ENCODE measurements at places on chromosomes 7 and 10. TPM values are rescaled to one million over a fixed set of nuclear protein-coding genes. Genes with fewer than 3 reads are reported as not detected.

DNA sequence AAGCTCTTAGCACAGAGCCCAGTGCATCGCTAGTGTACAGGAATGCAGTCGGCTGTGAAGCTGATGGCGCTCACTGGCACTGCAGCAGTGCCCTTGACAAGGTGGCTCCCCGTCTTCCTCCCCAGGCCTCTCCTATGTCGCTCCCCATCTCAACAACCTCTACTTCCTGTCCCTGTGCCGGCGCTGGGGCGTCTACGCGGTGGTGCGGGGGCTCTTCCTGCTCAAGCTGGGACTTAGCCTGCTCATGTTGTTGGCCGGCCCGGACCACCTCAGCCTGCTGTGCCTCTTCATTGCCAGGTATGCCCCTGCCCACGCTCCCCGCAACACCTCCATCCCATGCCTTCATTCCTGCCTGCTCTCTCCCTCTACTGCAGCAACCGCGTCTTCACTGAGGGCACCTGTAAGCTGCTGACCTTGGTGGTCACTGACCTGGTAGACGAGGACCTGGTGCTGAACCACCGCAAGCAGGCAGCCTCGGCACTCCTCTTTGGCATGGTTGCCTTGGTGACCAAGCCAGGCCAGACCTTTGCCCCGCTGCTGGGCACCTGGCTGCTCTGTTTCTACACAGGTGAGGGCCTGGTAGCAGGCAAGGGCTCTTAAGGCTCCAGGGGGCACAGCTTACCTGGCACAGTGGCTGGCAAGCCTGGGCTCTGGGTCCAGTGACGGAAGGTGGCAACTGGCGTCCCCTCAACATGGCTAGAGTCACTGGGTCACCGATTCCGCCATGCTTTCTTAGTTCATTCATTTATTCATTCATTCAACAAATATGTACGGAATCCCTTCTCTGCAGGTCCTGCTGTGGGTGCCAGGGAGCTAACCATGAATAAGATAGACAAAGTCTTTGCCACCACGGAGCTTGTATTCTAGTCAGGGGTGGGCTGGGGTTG is 22.3 kb upstream of the C10orf95 start:
- H3K4me1 ChIP-seq, result no peaks in the 10 kb centered on the region
- H3K36me3 ChIP-seq, result no peaks in the 10 kb centered on the region
- H3K27me3 ChIP-seq, result no peaks in the 10 kb centered on the region
- no peak overlapping the region for H3K27ac ChIP-seq
- H3K4me3 ChIP-seq, result no peak overlapping the region
- no peak for DNase-seq

PTF1A gene
- not detected for total RNA-seq

DNA sequence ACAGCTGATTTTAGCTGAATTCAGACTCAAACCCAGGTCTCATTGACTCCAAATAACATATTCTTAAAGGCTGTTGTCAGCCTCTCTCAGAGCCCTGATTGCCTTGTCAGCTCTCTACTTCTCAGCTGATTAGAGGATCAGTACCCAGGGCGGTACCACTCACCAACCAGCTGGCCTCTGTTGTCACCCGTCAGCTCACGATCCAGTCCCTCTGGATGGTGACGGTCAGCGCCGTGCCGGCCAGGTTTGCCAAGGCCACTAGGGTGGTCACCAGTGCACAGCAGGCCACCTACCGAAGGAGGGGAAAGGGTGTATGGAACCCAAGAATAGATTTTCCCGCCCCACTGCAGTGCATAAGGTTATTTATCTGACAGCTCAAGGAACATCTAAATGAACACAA is 52.3 kb upstream of the TOMM7 start:
- no peak overlapping the region for H3K4me3 ChIP-seq
- no peak for DNase-seq
- H3K27ac ChIP-seq, result no peak overlapping the region
- no peaks in the 10 kb centered on the region for H3K36me3 ChIP-seq
- no peaks in the 10 kb centered on the region for H3K27me3 ChIP-seq
- no peaks in the 10 kb centered on the region for H3K4me1 ChIP-seq

DNA sequence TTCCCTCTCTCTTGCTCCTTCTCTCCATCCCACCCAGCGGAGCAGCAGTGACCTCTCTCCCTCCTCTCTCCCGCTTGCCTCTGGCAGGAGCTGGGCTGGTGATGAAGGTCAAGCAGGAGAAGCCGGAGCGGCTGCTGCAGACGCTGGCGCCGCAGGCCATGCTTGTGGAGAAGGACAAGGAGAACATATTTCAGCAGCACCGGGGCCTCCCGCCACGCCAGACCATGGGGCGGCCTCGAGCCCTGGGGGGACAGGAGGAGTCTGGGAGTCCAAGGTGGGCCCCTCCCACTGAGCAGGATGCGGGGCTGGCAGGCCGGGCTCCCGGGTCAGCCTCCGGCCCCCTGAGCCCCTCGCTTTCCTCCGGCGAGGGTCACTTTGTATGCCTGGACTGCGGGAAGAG is 17.3 kb downstream of the ZNF775 start:
- H3K27ac ChIP-seq, result no peak overlapping the region
- no peak overlapping the region for H3K4me3 ChIP-seq
- H3K36me3 ChIP-seq, result no peaks in the 10 kb centered on the region
- no peak for DNase-seq

DNA sequence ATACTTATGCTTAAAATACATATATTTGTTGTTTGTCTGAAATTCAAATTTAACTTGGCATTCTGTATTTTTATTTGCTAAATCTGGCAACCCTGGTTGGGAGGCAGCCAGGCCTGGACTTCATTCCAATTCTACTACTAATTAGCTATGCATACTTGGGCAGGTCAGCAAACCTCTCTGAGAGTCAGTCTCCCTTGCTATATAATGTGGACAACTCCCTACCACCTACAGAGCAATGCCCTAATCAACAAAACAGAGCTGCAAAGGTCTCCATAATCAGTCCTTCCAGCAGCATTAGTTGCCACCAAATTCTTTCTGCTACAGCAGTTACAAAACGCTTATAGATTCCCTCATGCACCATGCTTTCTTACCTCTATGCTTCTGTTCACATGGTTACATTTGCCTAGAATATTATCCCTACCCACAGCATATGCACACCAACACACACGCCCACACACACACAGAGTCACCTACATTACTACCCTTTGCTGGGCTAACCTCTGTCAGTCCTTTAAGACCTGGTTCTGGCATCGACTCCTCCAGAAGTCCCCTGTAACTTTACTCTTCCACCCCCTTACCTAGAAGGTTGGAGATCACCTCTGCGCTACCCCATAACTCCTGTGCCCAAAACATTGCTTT is 188.7 kb downstream of the FGFR2 start:
- H3K4me1 ChIP-seq, result no peaks in the 10 kb centered on the region
- no peaks in the 10 kb centered on the region for H3K27me3 ChIP-seq
- no peak overlapping the region for H3K27ac ChIP-seq
- no peaks in the 10 kb centered on the region for H3K36me3 ChIP-seq
- no peak overlapping the region for H3K4me3 ChIP-seq

- peak overlapping the region; percentile 94 for H3K4me3 ChIP-seq
- H3K27me3 ChIP-seq, result no peaks in the 10 kb centered on the region
- H3K36me3 ChIP-seq, result no peaks in the 10 kb centered on the region
- no peak overlapping the region for H3K27ac ChIP-seq
- no peak for DNase-seq
These were observed 396 bp upstream of the EXOC4 start for GRCh38 chr7:133252506-133252857.

PRSS37 gene
- not detected for total RNA-seq
